ENCODE measurements at places on chromosomes 4 and X.

GRCh38 chr4:170374770-170375169 lies 285.0 kb upstream of the AADAT start:
- DNase-seq = no peak

- no peak for DNase-seq
Measured at GRCh38 chr4:56220261-56220660, 167.0 kb downstream of the AASDH start.

- no peak for DNase-seq
Measured at GRCh38 chr4:87499403-87500091, 29.6 kb downstream of the SPARCL1 start.

DNA sequence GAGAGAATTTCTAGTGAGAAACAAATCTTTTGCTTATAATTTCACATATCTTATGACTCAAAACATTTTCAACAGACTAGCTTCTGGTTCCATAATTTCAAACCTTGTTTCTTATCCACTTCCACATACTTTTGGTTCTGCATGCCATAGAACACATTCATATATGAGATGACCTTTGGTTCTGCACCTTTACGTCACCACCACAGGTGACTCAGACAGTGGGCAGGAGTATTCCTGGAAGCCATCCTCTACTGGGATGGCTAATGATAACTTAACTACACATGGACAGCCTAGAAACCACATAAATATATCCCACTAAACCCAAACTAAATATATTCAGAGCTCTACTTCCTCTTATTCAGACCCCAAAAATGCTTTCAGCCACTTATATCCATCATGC lies 133.3 kb downstream of the DCK start:
- no peak for DNase-seq

- no peak for DNase-seq
Measured at GRCh38 chrX:132077912-132078311, 49.9 kb downstream of the FRMD7 start.

DNA sequence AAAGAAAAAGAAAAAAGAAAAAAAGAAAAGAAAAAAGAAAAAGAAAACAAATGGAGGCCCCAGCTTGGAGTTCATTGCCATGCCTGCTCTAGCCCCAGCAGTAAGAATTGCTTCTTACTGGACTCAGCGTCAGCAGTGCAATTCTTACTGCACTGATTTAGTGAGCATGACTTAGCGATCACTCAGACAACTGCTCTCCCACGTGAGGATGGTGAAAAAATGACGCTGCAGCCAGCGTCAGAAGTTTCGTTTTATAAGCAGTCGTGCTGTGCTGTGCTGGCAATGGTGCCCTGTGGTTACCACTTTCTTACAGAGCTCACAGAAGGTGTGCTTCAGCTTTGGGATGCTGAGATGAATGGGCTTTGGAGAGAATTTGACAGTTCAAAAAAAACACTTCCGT lies 68.3 kb upstream of the DDX3X start:
- DNase-seq = no peak

Measured in HuH-7.5 (cell line).